Activated CD8-positive, alpha-beta T cell treated with anti-CD3 and anti-CD28 coated beads, Interleukin-2, amount 10 ng/mL, durations not matched to agents 7 days and 5 days (primary cell): ENCODE measurements at places on chromosomes 11 and 22. TPM values are rescaled to one million over a fixed set of nuclear protein-coding genes. Genes with fewer than 3 reads are reported as not detected.

GRCh38 chr11:115462004-115462541, 42.1 kb downstream of the CADM1 start:
- H3K4me1 ChIP-seq, result no peaks in the 10 kb centered on the region
- no peak overlapping the region for H3K27ac ChIP-seq
- no peak overlapping the region for H3K4me3 ChIP-seq
- DNase-seq, result no peak
- no peaks in the 10 kb centered on the region for H3K27me3 ChIP-seq

DNA sequence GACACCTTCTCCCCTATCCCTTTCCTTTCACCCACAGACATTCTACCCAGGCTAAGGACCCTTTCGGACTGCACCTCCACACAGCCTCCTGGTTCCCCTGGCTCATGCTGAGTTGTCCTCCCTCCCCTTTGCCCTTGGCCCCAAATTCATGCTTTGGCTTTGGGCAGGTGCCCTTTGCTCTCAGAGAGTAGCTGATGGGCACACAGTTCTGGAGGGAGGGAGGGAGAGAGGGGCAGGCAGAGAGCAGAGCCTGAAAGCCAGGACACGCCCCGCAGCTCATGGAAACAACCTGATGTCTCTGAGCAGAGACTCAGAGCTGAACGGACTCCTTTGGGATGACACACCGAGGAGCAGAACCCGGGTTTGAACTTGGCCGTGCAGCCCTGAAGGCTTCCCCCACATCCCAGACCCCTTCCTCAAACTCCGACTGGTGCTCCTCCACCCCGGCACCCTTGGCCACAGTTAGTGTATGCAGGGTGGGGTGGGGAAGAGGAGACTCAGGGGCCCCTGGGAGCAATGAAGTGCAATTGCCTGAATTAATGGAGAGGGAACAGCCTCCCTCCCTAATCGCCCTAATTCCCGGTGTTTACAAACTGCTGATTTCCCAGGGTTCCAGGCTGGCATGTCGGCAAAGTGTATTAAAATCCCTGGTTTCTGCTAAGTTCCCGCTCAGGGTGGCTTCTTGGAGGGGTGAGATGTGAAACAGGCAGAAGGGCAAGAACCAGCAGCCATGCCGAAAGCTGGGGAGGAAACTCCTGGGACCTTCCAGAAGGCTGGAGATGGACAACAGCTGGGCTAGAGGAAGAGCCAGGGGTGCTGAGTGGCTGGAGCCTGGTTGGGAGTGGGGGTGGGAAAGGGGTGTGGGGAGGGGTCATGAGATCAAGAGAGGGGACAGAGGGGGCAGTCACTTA, 71.2 kb upstream of the SHISAL1 start:
- no peak for DNase-seq
- no peaks in the 10 kb centered on the region for H3K36me3 ChIP-seq
- H3K27ac ChIP-seq, result no peak overlapping the region

- H3K36me3 ChIP-seq, result peaks cover 11% of the 10 kb centered on the region
- no peaks in the 10 kb centered on the region for H3K27me3 ChIP-seq
- peaks cover 58% of the 10 kb centered on the region for H3K4me1 ChIP-seq
- DNase-seq, result no peak
Measured at GRCh38 chr11:46363031-46363407, 15.8 kb downstream of the DGKZ start.

DNA sequence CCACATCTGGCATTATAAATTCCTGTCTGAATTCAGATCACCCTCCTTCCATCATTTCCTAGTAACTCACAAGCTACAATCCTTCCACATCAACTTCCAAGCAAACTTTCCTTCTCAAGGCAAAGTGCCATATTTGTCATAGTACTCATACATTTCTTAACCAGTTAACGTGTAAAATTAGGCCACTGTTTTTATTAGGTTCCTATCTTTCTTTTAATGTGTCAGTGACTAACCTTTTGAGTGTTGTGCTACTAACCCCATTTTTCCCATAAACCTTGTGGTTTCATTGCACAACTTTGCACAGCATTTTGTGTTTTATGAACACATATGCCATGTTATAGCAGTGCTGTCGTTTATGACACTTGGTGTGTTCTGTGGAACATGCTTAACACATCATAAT, 90.1 kb downstream of the KIF18A start:
- H3K36me3 ChIP-seq, result peaks cover 14% of the 10 kb centered on the region
- DNase-seq, result no peak
- no peak overlapping the region for H3K27ac ChIP-seq
- H3K4me3 ChIP-seq, result no peak overlapping the region
- no peaks in the 10 kb centered on the region for H3K27me3 ChIP-seq

Gene KRTAP5-1
- total RNA-seq, result not detected
